ENCODE measurements at places on chromosomes 5 and 9.
A peak's percentile ranks its signal among the peaks of the same experiment; 100 is the strongest.

- no peak for DNase-seq
Observed at GRCh38 chr5:122362361-122362760, 50.3 kb downstream of the SNCAIP start.

DNA sequence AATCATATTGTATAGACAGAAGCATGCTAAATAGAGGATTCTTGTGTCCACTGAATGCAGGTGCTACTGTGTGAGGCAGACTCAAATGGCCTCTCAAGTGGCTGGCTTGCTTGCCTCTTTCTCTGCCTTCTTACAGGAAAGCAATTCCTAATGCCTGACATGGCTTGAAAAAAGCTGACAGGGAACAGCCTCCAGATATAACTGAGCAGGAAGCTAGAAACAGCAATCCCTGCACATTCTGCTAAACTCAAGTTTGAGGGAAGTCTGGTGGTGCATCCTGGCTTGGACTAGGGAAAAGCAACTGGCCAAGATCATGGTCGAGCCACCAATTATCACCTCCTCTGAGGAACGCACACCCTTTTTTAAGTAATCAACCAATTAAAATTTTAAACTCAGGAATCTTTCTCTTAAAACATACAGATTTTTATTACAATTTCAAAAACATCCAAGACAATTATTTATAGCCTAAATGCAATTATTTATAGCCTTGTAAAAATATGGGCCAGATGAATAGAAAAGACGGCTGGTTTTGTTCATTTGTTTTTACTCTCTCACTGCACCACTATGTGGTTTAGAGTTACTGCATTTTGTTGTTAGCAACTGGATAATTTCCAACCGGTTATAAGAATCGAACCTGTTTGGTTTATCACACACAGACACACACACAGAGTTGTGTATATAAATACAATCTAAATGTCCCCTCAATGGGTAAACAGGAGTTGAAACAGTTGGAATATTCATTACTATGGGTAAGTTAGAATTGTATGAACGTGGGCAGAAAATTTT, 290.9 kb upstream of the ANKRD55 start:
- DNase-seq: no peak

DNA sequence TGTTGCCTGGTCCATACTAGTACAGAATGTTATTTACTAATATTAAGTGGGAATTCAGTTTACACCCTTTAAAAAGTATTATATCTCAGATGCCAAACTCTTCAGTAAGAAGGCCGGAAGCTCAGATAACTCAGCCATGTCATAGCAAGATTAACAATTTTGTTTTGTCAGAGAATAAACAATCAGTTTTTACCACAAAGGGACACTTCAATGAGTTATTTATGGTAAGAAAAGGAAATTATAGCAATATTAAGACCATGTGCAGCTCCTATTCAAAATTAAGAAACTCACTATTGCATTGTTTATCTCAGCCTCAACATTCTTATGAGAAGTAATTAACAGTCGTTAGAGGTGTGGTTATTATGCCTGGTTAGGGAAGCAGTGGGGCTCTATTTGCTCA, 13.1 kb upstream of the ARL15 start:
- no peak for DNase-seq

- DNase-seq: no peak
Observed at GRCh38 chr5:154865466-154866184, 7.2 kb downstream of the CNOT8 start.

DNA sequence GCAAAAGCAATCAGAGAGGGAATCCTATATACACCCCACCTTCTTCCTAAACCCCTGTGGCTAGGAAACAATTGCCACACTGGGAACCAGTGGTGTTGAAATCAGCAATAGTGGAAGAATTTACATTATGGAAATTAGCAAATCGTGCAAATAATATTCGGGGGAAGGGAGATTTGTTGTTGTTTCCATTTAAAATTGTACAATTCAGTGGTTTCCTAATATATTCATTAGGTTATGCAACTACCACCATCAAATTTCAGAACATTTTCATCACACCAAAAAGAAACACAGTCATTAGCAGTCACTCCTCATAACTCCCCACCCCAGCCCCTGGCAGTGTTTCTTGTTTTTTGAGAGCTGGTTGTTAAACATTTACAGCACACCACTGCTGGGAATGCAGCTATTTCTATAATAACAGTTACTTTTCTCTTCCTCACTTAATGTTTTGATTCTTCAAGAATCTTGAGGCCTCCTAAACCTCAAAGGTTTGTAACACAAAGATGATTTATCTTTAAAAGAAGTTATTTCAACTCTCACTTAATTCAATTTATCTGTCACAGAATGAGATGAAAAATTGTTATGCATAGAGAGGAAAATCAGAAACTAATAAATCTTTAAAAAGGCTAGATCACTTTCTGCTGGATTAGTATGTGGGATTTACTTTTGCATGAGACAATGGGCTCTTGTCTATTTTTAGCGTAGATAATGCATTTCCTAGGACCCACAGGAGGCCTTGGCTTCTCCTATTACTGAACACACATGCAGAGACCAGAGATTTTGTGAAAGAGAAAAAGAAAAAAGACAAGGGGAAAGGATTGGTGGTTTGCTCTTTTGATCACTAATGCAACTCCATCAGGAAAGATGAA, 91.8 kb upstream of the DAPK1 start:
- no peak for DNase-seq

GRCh38 chr9:83449983-83450382, 88.2 kb downstream of the FRMD3 start:
- no peak for DNase-seq

GRCh38 chr5:86977808-86978207, 289.9 kb upstream of the RASA1 start:
- no peak for DNase-seq

DNA sequence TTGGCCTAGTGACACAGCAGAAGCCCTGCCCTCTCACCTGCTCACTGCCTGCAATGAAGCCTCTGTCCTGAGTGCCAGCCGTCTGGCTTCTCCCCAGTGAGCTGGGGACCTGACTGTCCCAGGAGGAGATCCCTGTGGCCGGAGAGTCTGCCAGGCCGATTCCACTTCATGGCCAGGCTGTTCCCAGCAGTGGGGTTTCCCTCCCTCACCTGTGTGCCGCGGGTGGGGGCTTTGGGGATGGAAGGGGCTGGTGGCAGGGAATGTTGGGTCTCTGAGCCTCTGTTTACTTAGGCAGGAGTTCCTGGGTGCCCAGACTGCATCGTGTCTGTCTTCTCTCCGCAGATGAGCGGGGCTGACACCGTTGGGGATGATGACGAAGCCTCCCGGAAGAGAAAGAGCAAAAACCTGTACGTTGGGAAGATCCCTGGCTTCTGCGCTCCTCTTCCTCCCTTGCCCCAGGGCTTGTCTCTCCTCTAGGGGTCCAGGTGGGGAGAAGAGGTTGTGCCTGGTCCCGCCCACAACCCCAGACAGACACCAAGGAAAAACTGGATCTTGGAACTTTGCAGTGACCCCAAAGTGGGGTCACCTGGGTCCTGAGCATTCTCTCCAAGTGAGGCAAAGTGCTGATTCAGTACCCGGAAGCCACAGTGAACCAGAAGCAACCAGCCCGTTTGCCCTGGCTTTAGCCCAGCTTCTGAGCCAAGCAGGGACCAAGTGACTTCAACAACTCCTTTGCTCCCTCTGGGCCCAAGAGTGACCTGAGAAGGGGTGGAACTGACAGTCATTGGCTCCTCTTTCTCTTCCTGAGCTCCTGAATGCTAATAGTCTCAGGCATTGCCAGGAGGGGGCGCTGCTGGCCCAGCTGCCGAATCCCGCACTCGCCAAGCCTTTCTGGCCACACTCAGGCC, 127.7 kb downstream of the RGS3 start:
- peak; percentile 64 for DNase-seq

GRCh38 chr5:57063773-57064172, 110.1 kb upstream of the GPBP1 start:
- DNase-seq: no peak

GRCh38 chr9:89312222-89312571, 1.2 kb downstream of the CKS2 start:
- peak; percentile 53 for DNase-seq

- no peak for DNase-seq
Observed at GRCh38 chr9:121675381-121675780, 23.9 kb downstream of the DAB2IP start.

- no peak for DNase-seq
Observed at GRCh38 chr9:107886826-107887225, 397.3 kb upstream of the KLF4 start.

DNA sequence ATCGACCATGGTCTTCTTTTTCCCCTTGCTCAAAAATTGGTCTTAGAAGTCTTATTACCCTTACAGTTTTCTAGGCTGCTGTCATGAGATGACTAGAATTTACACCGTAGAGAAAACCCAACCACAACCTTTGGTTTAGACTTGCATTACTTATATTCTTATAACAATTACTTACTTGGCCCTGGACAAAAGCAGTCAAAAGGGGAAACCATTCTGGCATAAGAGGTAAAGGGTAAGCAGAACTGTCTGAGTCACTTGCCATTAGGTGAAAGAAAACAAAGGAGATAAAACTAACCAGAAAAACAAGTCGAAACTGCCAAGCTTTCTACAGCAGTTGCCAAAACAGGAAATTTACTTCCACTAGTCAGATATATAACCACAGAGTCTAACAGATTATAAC, 17.9 kb downstream of the TMEM245 start:
- DNase-seq: no peak

GRCh38 chr9:16671591-16672137, 198.8 kb downstream of the BNC2 start:
- DNase-seq: no peak

- no peak for DNase-seq
Observed at GRCh38 chr5:59473611-59474010, 419.9 kb downstream of the PDE4D start.

DNA sequence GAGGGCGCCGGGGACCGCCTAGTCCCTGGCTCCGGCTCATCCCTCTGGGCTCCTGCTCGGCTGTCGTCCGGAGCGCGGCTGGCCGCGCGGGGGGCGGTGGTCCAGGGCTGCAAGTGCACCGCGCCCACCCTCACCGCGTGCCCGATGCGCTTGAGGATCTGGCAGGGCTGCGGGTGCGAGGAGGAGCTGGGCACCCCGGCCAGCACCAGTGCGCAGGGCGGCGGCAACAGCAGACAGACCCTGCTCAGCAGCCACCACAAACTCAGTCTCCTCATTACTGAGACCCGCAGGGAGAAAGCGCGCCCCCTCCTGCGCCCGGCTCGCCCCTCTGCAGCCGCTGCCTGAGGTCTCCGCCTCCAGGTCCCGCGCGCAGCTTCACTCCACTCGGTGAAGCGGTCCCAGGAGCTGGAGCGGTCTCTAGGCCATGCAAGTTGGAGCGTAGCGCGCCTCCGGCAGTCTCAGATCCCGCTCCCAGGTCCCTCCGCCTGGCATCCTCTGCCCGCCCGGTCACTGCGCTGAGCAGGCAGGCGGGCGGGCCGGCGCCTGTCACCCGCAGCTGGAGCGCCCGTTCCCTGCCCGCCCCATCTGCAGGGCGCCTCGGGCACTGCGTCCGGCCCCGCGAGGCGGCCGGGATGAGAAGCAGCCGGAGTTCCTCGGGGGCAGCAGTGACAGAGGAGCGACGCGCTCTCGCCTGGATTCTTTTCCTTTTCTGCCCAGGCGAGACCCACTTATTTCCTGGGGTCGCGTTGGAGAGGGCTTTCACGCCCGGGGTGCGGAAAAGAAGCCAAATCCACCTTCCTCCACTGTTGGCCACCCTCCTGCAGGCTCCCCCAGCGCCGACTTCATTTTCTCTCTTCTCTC, 512 bp downstream of the GRIN3A start:
- peak; percentile 57 for DNase-seq

GRCh38 chr5:28544501-28544900, 1506.1 kb upstream of the CDH9 start:
- DNase-seq: no peak

GRCh38 chr9:136917902-136918301, 26.6 kb downstream of the FBXW5 start:
- DNase-seq: no peak

DNA sequence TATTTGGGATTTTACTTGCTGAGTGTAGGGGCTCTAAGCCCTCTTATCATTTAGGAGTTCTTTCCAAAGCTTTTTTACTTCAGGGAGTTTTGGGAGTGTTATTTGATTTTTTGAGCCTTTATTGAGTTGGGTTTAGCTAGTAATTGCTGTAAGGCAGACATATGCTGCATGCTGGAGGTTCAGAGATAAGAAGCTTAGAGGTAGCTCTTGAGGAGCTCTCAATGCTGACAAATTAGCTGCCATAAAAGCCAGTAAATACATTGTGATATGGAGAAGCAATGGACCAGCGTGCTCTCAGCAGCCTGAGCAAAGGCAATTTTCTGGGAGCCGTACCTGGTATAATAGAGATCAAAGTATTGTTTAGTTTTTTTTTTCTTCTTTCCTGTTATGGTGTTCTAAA, 11.6 kb downstream of the ARHGEF28 start:
- DNase-seq: no peak

- no peak for DNase-seq
Observed at GRCh38 chr5:142474431-142475094, 149.7 kb upstream of the SPRY4 start.

DNA sequence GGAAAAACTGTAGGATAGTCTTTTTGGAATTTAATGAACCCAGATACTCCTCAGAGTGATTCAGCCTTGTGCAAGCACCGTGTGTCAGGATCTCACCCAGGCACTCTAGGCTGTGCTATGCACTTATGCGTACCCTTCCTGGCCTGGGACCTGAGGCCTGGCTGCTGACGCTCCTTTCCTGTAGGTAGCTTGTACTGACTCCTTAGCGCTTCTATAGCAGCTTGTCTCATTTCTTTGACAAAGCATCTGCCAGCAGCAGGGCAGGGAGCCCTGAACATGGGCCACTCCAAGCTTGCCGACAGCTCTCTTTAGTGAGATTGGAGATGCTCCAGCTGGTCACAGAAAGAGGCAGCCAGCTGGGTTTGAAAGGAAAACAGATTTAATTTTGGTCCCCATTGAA, 147.3 kb downstream of the SGCD start:
- DNase-seq: peak; percentile 18

DNA sequence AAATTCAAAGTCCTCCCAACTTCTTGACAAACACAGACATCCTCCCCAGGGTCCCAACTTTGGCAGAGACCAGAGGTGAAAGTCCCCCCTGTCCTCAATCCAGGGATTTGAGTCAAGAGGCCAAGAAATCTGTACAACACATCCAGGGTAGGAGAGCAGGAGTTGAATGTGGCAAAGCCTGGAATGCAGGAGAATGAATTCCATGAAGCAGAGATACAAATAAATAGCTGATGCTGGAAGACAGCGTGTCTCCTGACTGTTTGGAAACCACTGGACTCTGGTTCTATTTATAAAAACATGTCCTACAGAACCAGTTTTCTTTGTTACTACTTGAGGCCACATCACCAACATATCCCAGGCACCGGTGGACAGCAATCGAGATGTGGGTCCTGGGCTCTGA, 43.7 kb upstream of the SLIT3 start:
- no peak for DNase-seq

GRCh38 chr9:3181049-3181953, 337.4 kb upstream of the PUM3 start:
- peak; percentile 78 for DNase-seq

DNA sequence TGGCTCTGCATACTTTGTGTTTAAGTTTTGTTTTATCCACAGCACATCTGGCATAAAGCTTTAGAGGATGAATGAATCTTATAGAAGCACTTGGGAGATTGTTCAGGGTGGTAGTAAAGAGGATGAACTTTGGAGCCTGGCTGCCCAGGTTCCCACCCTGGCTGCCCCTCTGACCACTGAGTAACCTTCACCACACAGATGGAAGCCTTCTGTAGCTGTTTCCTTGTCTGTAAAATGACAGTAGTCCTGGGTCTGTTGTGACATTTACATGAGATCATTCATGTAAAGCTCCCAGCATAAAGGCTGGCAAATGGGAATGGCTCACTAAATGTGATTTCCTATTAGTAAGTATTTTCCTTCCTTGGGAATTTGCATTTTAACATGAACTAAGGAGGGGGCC, 85.7 kb upstream of the FAM169A start:
- no peak for DNase-seq

Measured in right kidney (tissue), 9 donors.